ENCODE measurements at places on chromosomes 7 and 10.

DNA sequence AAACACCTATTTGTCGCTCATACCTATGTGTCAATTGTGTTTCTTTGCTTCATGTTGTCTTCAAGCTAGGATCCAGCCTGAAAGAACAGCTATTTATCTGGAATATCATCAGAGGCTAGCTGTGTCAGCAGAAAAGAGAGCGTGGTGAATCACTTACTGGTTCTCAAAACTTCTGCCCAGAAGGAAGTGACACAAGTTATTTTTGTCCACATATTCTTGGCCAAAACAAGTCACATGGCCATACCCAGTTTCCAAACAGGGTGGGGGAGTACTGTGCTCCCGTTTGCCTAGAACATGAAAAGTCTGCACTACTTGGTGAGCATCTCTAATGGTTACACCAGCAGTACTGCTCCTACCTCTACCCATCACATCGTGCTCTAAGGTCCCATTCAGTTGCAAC, 160.9 kb upstream of the CSTF2T start:
- DNase-seq = no peak

DNA sequence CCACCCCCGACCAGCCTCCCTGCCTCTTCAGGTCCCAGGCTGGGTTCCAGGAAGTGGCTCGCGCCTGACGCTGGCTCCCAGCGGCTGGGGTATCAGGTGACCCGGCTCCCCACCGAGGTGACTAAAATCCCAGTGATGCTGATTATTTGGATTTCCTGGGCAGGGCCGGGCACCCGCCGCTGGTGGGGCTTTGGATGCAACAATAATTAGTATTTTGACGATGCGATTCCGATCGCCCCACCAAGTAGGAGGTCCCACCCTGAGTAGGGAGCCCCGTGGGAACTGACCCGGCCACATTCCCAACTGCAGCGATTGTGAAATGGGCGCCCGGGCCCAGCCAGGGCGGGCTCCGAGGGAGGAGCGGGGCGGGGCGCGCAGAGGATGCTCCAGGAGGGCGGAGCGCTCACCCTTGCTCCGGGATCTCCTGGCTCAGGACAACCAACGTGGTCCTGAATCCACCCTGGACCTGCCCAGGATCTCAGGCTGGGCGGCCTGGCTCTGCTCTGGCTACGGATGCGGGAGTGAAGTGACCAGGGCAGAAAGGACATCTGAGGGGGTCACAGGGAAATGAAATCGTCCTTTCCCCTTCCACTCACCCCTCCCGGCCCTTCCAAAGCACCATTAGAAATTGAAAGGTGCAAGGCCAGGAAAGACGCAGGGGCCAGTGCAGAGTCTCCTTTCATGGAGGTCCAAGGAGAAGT, 32.6 kb downstream of the DUSP5 start:
- no peak for DNase-seq

DNA sequence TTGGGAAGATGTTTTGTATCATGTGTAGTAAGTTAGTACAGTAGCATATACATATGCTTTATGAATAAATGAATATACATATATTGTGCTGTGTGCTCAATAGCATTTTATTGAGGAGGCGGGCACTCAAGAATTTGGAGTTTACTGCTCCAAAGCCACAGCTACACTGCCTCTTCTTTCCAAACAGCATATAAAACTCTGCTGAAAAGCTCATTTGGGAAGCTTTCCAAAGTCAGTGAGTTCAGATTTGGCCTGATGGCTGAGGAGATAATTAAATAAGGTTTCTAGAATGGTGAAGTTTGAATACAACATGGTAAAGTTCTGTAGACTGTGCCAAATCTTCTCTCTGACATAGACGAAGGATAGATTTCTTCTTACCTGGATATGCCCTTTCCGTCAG, 29.8 kb downstream of the CDK1 start:
- no peak for DNase-seq

DNA sequence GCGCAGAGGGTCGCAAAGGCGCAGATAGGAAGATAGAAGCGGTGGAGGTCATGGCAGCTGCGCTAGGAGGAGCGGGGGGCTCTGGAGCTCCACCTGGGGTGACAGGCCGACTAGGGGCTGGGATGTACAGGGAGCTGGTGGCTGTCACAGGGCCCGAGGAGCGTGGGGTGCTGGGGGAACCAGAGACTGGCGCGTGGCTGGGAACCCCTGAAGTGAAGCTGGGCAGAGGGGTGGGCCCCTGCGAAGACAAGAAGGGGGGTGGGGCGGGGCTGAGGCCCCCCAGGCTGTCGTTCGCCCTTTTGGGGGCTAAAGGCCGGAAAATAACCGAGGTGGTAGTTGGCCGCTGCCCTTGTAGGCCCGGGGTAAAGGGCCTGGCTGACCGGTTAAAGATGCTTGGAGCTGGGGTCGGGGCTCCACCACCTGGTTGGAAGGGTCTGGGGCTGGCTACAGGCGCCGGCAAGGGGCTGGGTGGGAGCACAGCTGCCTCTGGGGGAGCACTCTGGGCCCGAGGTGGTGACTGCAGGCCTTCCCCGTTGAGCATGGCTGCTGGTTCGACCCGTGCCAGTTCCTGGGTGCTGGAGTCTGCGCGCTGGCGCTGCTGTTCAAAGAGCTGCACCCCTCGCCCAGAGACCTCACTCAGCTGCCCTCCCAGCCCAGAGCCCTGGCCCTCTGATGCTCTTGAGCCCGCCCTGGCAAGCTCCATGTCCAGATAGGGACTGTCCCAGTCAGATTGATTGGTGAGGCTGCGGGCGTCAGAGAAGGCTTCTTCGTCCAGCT, 6.8 kb upstream of the MYOZ1 start:
- DNase-seq = no peak

GRCh38 chr7:25795824-25796235, 356.2 kb upstream of the NFE2L3 start:
- no peak for DNase-seq

Measured in activated effector memory CD4-positive, alpha-beta T cell treated with Interleukin-2 at 50 U/mL for 16 hours (primary cell).